ENCODE measurements at places on chromosomes 3 and 15. TPM values are rescaled to one million over a fixed set of nuclear protein-coding genes. Genes with fewer than 3 reads are reported as not detected.

Gene MKRN3
- total RNA-seq = not detected

Gene CCR9
- not detected for total RNA-seq

Gene HRG
- total RNA-seq = not detected

Gene CLRN1
- not detected for total RNA-seq

Gene WDR72
- not detected for total RNA-seq

Gene CAPN3
- total RNA-seq = 5.3 TPM

DNA sequence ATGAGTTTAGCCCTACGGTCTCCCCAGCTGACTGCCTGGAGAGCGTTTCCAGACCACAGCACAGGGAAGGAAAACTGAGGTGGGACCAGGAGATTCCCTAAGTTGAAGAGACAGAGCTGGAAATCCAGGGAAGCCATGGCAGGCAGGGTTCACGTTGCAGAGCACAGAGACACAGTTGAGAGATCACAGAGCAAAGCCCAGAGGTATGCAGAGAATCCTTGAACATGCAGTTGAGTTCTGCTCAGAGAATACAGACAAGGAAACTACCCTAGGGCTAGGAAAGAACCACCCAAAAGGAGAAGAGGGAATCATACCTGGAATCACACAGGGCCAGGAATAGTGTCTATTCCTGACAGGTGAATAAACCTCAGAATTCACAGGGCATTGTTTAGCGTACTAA is 14.3 kb downstream of the SLC28A1 start:
- peaks cover 1% of the 10 kb centered on the region for H3K4me1 ChIP-seq
- H3K4me3 ChIP-seq = no peak overlapping the region
- H3K27ac ChIP-seq = no peak overlapping the region
- H3K27me3 ChIP-seq = no peaks in the 10 kb centered on the region
- no peaks in the 10 kb centered on the region for H3K36me3 ChIP-seq

GRCh38 chr3:29283231-29284119 is 2.6 kb downstream of the RBMS3 start:
- peak overlapping the region; percentile 89 for H3K27ac ChIP-seq
- no peaks in the 10 kb centered on the region for H3K36me3 ChIP-seq
- peak overlapping the region; percentile 51 for H3K4me3 ChIP-seq
- H3K4me1 ChIP-seq = peaks cover 27% of the 10 kb centered on the region

DNA sequence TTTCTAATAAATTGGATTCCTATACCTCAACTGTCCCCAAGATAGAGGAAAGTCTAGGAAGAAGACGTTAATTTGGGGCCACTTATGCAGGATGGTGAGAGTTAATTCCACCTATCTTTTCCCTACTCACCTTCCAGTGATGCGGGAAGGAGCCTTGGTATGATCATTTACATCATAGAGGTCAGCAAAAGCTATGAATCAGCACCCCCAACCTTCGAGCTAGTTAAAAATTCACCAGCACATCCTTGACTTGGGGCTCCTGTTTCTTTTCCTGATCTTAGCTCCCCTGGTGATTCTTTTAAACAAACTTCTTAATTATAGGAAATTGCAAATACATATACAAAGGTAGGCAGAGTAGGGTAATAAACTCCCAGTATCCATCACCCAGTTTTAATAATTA is 366.6 kb downstream of the SOX2 start:
- no peak overlapping the region for H3K4me3 ChIP-seq
- no peaks in the 10 kb centered on the region for H3K36me3 ChIP-seq
- H3K27ac ChIP-seq = no peak overlapping the region
- H3K27me3 ChIP-seq = no peaks in the 10 kb centered on the region
- no peak for DNase-seq
- H3K4me1 ChIP-seq = no peaks in the 10 kb centered on the region

DNA sequence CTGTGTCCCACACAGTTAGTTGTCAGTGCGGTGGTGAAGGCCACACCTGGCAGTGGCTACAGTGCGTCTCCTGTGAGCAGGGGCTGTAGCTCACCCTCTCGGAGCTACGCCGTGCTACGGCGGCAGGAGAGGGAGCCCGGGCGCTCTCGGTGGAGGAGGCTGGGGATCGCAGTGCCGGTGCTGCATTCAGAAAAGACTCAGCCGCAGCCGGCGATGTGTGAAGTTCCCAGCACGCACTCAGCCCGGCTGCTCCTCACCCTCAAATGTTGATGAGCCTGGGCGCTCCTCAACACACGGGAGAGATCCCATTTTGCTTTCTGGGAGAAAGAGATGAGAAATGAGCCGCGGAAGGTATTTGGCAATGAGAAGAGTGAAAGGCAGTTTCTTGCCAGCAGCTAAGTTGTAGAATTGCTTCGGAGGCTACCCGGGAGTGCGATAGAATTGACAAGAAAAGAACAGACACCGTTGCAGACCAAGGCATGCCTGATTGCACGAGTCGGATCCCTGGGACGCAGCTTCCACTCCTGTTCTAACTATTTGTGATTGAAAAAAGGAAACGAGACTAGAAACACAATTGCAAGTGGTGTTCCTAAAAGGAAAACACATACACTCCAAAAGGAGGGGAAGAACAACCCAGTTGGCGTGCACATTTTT is at the start of gene UNC13C:
Gene UNC13C (plus strand): TSS at position 189 of the 654 bp plus-strand sequence. CDS start 34,463 bp downstream, outside the sequence.
- no peaks in the 10 kb centered on the region for H3K27me3 ChIP-seq
- H3K4me1 ChIP-seq = no peaks in the 10 kb centered on the region
- no peak within 1 kb of the TSS for H3K27ac ChIP-seq
- peak within 1 kb of the TSS; percentile 1 for H3K4me3 ChIP-seq

- no peak overlapping the region for H3K4me3 ChIP-seq
- H3K27ac ChIP-seq = no peak overlapping the region
- no peak for DNase-seq
- no peaks in the 10 kb centered on the region for H3K36me3 ChIP-seq
- no peaks in the 10 kb centered on the region for H3K27me3 ChIP-seq
- no peaks in the 10 kb centered on the region for H3K4me1 ChIP-seq
Observed at GRCh38 chr3:97076673-97077072, 262.3 kb downstream of the EPHA6 start.

DNA sequence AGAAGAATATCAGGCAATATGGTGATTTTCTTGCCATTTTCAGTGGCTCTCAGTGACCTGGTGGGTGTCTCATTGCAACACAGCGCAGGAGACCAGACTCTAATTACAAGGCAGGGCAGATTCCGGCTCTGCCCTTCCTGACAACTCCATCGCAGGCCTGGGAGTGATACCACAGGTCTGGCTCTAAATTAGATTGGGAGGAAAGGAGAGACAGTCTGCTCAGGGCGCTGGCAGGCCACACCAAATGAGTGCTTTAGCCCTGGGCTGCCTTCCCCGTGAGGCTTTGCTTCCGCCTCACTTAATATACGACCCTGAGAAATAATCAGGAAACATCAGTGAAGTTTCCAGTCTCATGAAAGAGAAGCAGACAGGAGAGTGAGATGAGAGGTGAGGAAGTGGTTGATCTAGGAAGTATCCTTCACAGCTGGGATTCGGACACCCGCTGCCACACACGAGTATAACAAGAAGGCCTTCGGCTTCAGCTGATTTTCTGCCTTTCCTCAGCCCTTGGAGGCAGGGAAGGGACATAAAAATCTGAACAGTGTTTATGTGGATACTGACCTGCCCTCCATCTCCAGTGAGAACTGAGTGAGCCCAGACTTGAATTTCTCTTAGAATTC is 73.7 kb upstream of the PROK2 start:
- no peaks in the 10 kb centered on the region for H3K27me3 ChIP-seq
- H3K27ac ChIP-seq = no peak overlapping the region
- no peaks in the 10 kb centered on the region for H3K4me1 ChIP-seq
- H3K4me3 ChIP-seq = no peak overlapping the region
- no peak for DNase-seq

GRCh38 chr3:105430455-105430854 is 63.7 kb downstream of the ALCAM start:
- H3K27me3 ChIP-seq = no peaks in the 10 kb centered on the region
- DNase-seq = no peak
- no peaks in the 10 kb centered on the region for H3K4me1 ChIP-seq

- no peaks in the 10 kb centered on the region for H3K36me3 ChIP-seq
- no peak for DNase-seq
- no peaks in the 10 kb centered on the region for H3K4me1 ChIP-seq
- H3K27me3 ChIP-seq = no peaks in the 10 kb centered on the region
Observed at GRCh38 chr15:63371297-63371918, 10.2 kb downstream of the CA12 start.

DNA sequence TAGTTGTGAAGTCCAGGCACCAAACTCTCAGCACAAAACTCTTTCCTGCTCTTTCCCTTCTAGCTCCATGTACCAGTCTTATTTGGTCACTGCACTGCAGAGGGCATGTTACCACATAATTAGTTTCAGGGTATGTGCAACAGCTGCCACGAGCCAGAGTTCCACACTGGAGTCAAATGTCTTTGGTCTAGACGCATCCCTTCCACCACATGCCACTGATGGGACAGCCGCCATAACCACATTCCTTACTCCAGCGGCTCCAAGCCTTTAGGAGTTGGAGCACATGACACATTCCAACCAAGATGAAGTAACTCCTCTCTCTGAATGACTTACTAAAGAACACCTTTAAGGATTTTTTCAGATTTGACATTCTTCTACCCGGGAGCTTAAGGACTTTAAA is 153.4 kb downstream of the ERC2 start:
- no peak overlapping the region for H3K27ac ChIP-seq
- DNase-seq = no peak
- H3K4me3 ChIP-seq = no peak overlapping the region
- H3K27me3 ChIP-seq = no peaks in the 10 kb centered on the region
- H3K36me3 ChIP-seq = no peaks in the 10 kb centered on the region

- DNase-seq = no peak
- H3K4me1 ChIP-seq = no peaks in the 10 kb centered on the region
- peaks cover 92% of the 10 kb centered on the region for H3K36me3 ChIP-seq
Observed at GRCh38 chr15:85718271-85718971, 76.3 kb downstream of the KLHL25 start.

- peaks cover 24% of the 10 kb centered on the region for H3K36me3 ChIP-seq
- H3K27me3 ChIP-seq = no peaks in the 10 kb centered on the region
- no peak for DNase-seq
- H3K27ac ChIP-seq = no peak overlapping the region
- peaks cover 37% of the 10 kb centered on the region for H3K4me1 ChIP-seq
Observed at GRCh38 chr15:57694279-57694678, 12.2 kb upstream of the POLR2M start.

GRCh38 chr15:44045661-44046060 is 149.4 kb downstream of the FRMD5 start:
- DNase-seq = no peak
- H3K27me3 ChIP-seq = no peaks in the 10 kb centered on the region
- H3K36me3 ChIP-seq = no peaks in the 10 kb centered on the region
- peaks cover 6% of the 10 kb centered on the region for H3K4me1 ChIP-seq

Data from right atrium auricular region (tissue), 2 donors.